Naive thymus-derived CD8-positive, alpha-beta T cell (primary cell): ENCODE measurements at places on chromosomes 3 and 15. TPM values are rescaled to one million over a fixed set of nuclear protein-coding genes. Genes with fewer than 3 reads are reported as not detected.

Gene VILL
- 41.9 TPM for total RNA-seq

Gene CX3CR1
- 0.96 TPM for total RNA-seq

Gene PLSCR5
- not detected for total RNA-seq

Gene LSAMP
- not detected for total RNA-seq

Gene PLD1
- 0.38 TPM for total RNA-seq

Gene SCN5A
- 0.25 TPM for total RNA-seq

Gene BOC
- not detected for total RNA-seq

Gene UQCRC1
- total RNA-seq: 78.8 TPM

Gene FBXO40
- not detected for total RNA-seq

Gene COL6A5
- total RNA-seq: not detected

Gene ZNF501
- 4.5 TPM for total RNA-seq

Gene SI
- total RNA-seq: not detected

Gene ABCF3
- total RNA-seq: 128 TPM

Gene SUSD5
- not detected for total RNA-seq

- no peaks in the 10 kb centered on the region for H3K27me3 ChIP-seq
- no peak for DNase-seq
- H3K4me3 ChIP-seq: no peak overlapping the region
- H3K4me1 ChIP-seq: no peaks in the 10 kb centered on the region
These were observed 421.0 kb upstream of the THRB start for GRCh38 chr3:24915639-24916038.

GRCh38 chr3:84978843-84979242 lies 20.1 kb downstream of the CADM2 start:
- no peak overlapping the region for H3K4me3 ChIP-seq
- H3K36me3 ChIP-seq: no peaks in the 10 kb centered on the region
- no peaks in the 10 kb centered on the region for H3K4me1 ChIP-seq
- H3K27me3 ChIP-seq: no peaks in the 10 kb centered on the region
- DNase-seq: no peak
- no peak overlapping the region for H3K27ac ChIP-seq

DNA sequence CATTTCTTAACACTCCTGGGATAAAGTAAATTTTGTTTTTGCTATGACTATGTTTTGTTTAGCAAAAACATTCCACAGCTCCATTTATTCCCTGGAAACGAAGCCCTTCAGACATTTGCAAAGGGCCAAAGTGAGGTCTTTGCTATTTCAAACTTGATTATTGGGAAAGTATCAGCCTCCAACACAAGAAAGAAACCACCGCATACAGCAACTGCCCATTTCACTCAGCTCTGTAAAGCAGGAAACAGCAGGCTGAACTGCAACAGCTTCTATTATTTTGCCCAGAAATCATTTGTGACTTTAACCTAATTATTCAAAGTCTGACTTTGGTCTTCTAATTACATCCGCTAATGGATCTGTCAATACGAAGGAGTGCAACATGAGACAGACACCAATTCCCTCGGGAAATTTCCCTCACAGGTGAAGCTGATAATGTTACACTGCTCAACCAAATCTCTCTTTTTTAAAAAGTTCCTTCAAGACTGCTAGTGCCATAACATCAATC lies 72.1 kb downstream of the RFTN1 start:
- H3K36me3 ChIP-seq: peaks cover 9% of the 10 kb centered on the region
- peaks cover 17% of the 10 kb centered on the region for H3K4me1 ChIP-seq
- H3K27me3 ChIP-seq: no peaks in the 10 kb centered on the region

DNA sequence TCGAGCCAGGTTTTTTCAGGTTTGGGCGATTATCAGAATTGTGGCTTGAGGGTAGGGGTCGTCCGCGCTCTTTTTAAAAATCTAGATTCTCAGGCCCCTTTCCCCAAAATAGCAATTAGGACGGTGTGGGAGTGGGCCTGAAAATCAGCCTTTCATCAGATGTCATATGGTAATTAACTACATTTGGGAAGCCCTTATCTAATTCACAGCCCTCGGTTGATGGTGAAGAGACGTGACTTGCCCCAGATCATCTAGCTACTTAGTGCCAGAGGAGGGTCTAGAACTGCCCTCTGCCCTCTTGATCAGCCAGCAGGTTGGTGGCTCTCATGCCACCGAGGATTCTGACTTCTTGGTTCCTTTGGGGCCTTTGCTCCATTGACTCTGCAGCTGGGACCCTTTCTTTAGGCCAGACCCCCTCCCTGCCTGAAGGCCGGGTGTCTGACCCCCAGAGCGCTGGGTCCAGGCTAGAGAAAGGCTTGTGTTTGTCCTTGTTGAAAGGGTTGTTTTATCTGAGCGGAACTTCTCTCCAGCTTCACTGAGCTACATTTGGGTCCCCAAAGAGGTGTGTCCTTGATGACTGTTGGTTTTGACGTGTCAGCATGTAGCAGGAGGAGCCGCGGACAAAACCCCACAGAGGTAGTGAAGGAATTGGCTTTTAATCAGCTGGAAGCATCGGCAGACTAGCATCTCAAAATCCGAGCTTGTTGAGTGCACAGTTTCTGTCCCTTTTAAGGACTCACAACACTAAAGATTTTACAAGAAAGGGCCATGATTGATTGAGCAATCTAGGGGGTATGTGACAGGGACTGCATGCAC lies 857 bp downstream of the AEN start:
- H3K4me3 ChIP-seq: peak overlapping the region; percentile 87
- peaks cover 6% of the 10 kb centered on the region for H3K27me3 ChIP-seq
- peaks cover 3% of the 10 kb centered on the region for H3K36me3 ChIP-seq
- peaks cover 56% of the 10 kb centered on the region for H3K4me1 ChIP-seq

- no peak overlapping the region for H3K4me3 ChIP-seq
- no peak for DNase-seq
- H3K27me3 ChIP-seq: no peaks in the 10 kb centered on the region
These were observed 22.4 kb upstream of the RAB7A start for GRCh38 chr3:128703561-128703960.

- peaks cover 22% of the 10 kb centered on the region for H3K4me1 ChIP-seq
These were observed 5.6 kb upstream of the NCBP2 start for GRCh38 chr3:196947860-196948441.

- no peak overlapping the region for H3K4me3 ChIP-seq
- H3K36me3 ChIP-seq: no peaks in the 10 kb centered on the region
- no peaks in the 10 kb centered on the region for H3K27me3 ChIP-seq
- peaks cover 12% of the 10 kb centered on the region for H3K4me1 ChIP-seq
- H3K27ac ChIP-seq: no peak overlapping the region
These were observed 236.3 kb downstream of the NFKBIZ start for GRCh38 chr3:102085431-102086176.

DNA sequence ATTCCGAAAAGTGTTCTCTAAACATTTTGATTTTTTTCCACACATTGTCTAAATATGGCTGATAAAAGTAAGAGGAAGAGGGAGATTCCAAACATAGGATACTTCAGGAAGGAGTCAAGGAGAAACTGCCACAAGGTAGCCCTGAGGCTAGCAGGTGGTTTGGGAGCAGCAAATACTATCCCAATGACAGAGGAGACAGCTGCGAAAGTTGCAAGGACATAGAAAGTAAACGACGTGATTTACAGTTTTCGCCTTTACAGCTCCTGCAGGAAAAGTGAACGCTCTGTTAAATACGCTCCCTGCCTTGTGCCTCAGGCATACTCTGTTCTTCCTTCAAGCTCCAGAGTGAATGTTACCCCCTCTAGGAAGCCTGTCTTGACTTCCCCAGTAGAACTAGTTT lies 3.7 kb upstream of the FETUB start:
- H3K4me3 ChIP-seq: no peak overlapping the region
- H3K4me1 ChIP-seq: no peaks in the 10 kb centered on the region
- H3K27me3 ChIP-seq: peaks cover 14% of the 10 kb centered on the region
- H3K27ac ChIP-seq: no peak overlapping the region
- H3K36me3 ChIP-seq: no peaks in the 10 kb centered on the region
- DNase-seq: no peak

DNA sequence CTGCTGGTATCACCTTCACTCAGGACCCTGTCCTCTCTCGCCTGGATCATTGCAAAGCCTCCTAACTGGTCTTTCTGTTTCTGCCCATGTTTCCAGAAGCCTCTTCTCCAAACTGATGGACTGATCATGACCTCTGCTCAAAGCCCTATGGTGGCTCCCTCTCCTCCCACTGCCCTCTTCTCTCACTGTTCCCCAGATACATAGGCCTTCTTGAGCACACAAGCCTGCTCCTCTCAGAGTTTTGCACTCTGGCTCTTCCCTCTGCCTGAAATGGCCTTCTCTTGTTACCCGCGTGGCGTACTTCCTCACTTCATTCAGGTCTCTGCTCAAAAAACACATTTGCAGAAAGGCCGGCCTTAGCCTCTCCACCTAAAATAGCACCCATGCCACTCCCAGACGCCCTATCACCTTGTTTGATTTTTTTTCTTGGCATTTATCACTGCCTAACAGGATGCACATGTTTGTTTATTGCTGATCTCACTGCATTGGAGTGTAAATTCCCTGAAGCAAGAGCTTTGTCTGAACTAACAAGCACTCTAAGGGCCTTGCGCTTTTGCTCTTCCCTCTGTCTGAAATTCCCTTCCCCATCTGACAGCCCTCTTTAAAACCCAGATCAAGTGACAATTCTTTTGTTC lies 1.4 kb upstream of the ETFA start:
- no peaks in the 10 kb centered on the region for H3K36me3 ChIP-seq
- H3K4me3 ChIP-seq: peak overlapping the region; percentile 93
- H3K4me1 ChIP-seq: peaks cover 43% of the 10 kb centered on the region
- DNase-seq: no peak

- H3K4me1 ChIP-seq: peaks cover 8% of the 10 kb centered on the region
- no peak overlapping the region for H3K27ac ChIP-seq
- H3K27me3 ChIP-seq: no peaks in the 10 kb centered on the region
- no peak for DNase-seq
- H3K4me3 ChIP-seq: no peak overlapping the region
These were observed 14.5 kb downstream of the NCEH1 start for GRCh38 chr3:172696357-172696756.

DNA sequence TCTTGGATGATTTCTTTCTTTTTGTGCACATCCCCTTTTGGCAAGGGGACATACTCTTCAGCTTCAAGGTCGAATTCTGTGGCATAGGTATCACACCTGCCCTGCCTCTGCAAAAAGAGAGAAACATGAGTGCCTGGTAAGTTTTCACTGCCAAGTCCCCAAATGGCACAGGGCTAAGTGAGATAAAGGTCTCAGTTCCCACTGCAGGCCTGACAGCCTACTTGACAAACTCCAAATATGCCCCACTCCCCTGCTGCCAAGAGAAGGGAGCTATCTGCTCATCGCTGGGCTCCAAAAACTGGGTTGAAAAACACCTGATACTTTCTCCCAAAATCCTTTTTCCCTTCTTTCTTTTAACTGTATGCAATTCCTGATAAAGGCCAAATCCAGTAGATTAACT lies 23.0 kb downstream of the RUVBL1 start:
- no peaks in the 10 kb centered on the region for H3K27me3 ChIP-seq
- peaks cover 4% of the 10 kb centered on the region for H3K36me3 ChIP-seq
- H3K27ac ChIP-seq: no peak overlapping the region
- peaks cover 7% of the 10 kb centered on the region for H3K4me1 ChIP-seq

DNA sequence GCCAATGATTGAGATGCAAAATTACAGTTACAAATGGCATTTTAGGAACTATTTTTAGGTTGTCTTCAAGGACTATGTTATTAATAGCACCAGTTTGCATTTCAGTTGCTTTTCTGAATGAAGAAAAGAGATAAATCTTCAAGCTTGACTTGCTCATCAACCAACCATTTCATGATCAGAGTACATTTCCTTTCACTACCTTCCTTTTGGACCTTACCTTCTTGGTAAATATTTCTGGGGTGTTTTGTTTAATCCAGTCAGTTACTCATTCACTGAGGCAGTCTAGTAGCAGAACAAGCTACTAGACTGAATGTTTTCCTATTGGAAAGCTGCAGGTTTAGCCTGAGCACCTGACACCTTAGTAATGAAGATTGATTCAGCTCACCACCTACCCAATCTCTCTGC lies 8.2 kb downstream of the SLC27A2 start:
- peaks cover 3% of the 10 kb centered on the region for H3K27me3 ChIP-seq
- H3K36me3 ChIP-seq: no peaks in the 10 kb centered on the region
- no peak overlapping the region for H3K27ac ChIP-seq
- H3K4me1 ChIP-seq: no peaks in the 10 kb centered on the region
- H3K4me3 ChIP-seq: no peak overlapping the region

DNA sequence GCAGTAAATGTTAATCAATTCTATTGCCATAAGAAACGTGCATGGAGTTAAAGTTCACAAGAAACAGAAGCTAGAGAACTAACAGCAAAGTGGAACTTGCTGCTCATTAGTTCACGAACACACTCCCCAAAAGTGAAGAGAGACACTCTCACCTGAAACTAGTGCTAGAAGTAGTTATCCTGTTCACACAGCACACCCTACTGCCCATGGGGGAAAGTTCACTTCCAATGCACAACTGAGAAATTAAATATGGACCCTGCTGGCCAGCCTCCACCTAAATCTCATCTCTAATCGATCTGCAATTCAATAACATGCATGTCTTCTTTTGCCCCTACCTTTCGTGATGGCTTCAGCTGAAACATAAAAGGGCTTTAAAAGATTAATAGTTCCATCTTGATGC lies 39.4 kb upstream of the FRMD4B start:
- no peak overlapping the region for H3K4me3 ChIP-seq
- no peaks in the 10 kb centered on the region for H3K36me3 ChIP-seq
- peak; percentile 6 for DNase-seq
- H3K27ac ChIP-seq: no peak overlapping the region
- H3K27me3 ChIP-seq: peaks cover 5% of the 10 kb centered on the region

GRCh38 chr15:77514641-77515402 lies 94.1 kb downstream of the HMG20A start:
- no peak overlapping the region for H3K27ac ChIP-seq
- H3K4me3 ChIP-seq: no peak overlapping the region
- DNase-seq: no peak
- no peaks in the 10 kb centered on the region for H3K4me1 ChIP-seq
- peaks cover 2% of the 10 kb centered on the region for H3K27me3 ChIP-seq
- H3K36me3 ChIP-seq: peaks cover 2% of the 10 kb centered on the region

DNA sequence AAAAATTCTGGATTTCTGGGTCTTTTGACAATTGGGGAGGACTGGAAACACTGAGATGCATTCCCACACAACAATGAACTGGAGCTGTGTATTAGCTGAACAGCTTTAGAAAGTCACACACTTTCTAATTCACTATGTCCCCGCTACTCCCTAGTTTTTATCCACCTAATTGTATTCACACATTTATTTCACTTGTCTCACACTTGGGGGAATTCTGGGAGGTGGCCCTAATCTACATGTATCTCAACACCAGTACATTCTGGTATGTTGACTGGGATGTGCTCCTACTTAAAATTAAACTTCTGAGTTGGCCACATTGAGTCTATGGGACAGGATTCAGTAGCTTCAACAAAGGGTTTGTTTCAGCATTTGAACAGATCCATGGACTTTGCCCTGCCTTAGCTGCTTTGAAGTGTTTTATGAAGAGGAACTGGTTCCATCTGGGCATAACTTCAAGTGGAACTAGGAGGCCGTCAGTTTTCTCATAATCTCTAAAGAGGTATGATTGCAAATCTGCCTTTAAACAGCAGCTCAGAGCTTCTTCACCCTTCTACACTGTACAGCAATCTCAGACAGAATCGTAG lies 106.5 kb upstream of the CMC1 start:
- H3K27ac ChIP-seq: no peak overlapping the region
- DNase-seq: no peak
- peaks cover 2% of the 10 kb centered on the region for H3K4me1 ChIP-seq
- no peaks in the 10 kb centered on the region for H3K36me3 ChIP-seq

- H3K27ac ChIP-seq: no peak overlapping the region
- peak; percentile 48 for DNase-seq
- no peaks in the 10 kb centered on the region for H3K27me3 ChIP-seq
- H3K4me1 ChIP-seq: peaks cover 6% of the 10 kb centered on the region
These were observed 14.6 kb downstream of the HDAC11 start for GRCh38 chr3:13494463-13495350.

GRCh38 chr3:150372320-150372719 lies 35.8 kb upstream of the TSC22D2 start:
- H3K4me3 ChIP-seq: no peak overlapping the region
- H3K4me1 ChIP-seq: no peaks in the 10 kb centered on the region
- no peaks in the 10 kb centered on the region for H3K36me3 ChIP-seq
- DNase-seq: no peak
